ENCODE measurements at places on chromosomes 1 and 21.
A peak's percentile ranks its signal among the peaks of the same experiment; 100 is the strongest.

GRCh38 chr21:33661146-33661545, 18.8 kb downstream of the ITSN1 start:
- no peak for DNase-seq

DNA sequence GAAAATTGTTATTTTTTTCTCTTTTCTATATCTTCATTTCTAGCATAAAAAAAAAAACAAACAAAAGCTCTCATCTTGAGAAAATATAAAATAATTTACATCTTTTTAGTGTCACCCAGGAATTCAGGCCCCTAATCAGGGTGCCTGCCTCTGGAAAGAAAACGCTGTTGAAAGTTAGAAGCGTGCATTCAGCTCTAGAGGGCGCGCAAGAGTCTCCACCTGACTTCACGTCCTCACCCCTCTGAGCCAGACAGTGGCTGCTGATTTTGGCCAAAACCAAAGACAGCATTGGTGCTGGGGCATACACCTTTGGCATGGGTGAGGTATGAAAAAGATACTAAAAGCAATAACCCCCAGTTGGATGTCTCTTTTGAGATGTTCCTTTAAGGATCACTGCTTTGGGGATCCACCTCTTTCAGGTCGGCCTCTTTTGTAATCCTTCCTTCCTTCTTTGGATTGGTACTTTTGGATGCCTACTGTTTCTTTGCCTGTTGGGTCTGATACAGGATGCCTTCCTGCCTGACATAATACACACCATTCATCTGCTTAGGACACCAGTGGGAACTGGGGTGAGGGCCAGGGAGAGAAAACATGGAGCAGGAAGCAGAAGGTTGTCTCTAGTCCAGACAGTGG, 77.6 kb upstream of the CHRM3 start:
- no peak for DNase-seq

- DNase-seq, result no peak
Observed at GRCh38 chr1:29711582-29712283, 475.4 kb downstream of the PTPRU start.

- no peak for DNase-seq
Observed at GRCh38 chr1:63475761-63476160, 47.3 kb downstream of the ITGB3BP start.

GRCh38 chr1:8397511-8397910, 79.6 kb downstream of the SLC45A1 start:
- DNase-seq, result no peak

DNA sequence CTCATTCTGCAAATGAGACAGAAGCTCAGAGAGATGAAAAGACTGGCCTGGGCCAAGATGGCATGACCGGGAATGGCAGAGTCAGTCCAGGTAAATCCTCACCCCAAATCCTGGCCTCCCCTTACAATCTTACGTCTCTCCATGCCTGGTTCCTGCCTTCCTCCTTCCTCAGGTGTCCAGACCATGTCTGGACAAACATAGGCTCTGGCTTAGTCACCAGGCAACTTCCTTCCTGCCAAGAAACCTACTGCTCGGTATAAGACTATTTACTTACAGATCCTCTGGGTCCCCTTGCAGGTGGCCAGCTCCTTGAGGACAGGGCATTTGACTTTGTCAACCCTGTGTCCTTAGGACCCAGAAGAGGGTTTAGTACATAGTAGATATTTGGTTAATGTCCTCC, 69.4 kb upstream of the ROR1 start:
- no peak for DNase-seq

GRCh38 chr1:233865902-233866301, 38.6 kb upstream of the SLC35F3 start:
- no peak for DNase-seq

GRCh38 chr1:66752671-66753371, 562 bp downstream of the DYNLT5 start:
- no peak for DNase-seq

- no peak for DNase-seq
Observed at GRCh38 chr1:99877568-99877967, 27.4 kb downstream of the AGL start.

DNA sequence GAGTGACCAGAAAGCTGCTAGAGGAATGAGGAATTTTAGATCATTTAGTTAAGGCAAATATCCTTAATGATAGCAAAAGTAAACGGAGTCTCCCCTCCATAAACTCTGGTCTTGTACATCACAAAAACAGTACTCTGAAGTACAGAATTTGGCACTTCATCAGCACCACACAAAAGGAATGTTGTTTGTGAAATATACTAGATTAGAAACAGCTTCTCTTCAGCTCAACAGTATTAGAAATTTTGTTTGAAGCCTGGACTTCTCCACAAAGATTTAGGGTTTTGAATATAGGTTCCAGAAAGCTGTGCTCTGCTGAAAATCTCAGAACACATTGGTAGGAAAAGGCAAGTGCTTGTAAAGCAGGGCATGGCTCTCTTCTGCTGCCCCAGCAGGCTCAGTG, 135.1 kb upstream of the PTGFR start:
- no peak for DNase-seq

DNA sequence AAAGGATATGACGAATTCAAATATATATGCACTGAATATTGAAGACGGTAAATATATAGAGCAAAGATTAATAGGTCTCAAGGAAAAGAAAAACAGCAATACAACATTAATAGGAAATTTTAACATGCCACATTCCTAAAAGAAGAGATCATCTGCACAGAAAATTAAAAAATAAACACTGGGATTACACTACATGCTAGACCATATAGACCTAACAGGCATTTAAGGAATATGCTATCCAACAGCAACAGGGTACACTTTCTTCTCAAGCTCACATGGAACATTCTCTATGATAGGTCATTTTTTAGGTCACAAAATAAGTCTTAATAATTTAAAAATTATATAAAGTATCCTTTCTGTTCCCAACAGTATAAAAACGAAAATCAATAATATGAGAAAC, 1038.3 kb downstream of the KCNT2 start:
- no peak for DNase-seq

DNA sequence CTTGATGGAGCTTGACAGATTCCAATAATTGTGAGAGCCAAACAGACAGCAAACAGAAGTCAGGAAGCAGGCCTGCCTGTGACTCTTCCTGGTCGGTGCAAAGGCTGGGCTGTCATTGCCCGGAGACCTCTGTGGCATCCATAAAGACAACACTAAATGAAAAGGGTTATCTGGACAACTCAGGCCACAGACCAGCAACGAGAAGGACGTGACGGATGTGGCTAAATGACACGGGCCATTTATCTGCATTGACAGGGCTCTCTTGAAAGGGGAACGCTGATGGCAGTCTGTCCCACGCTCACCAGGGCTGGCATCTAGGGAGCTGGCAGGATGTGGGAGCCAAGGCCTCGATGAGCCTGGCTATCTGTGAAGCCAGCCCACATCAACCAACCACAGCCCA, 35.0 kb downstream of the HMGB4 start:
- DNase-seq, result no peak

DNA sequence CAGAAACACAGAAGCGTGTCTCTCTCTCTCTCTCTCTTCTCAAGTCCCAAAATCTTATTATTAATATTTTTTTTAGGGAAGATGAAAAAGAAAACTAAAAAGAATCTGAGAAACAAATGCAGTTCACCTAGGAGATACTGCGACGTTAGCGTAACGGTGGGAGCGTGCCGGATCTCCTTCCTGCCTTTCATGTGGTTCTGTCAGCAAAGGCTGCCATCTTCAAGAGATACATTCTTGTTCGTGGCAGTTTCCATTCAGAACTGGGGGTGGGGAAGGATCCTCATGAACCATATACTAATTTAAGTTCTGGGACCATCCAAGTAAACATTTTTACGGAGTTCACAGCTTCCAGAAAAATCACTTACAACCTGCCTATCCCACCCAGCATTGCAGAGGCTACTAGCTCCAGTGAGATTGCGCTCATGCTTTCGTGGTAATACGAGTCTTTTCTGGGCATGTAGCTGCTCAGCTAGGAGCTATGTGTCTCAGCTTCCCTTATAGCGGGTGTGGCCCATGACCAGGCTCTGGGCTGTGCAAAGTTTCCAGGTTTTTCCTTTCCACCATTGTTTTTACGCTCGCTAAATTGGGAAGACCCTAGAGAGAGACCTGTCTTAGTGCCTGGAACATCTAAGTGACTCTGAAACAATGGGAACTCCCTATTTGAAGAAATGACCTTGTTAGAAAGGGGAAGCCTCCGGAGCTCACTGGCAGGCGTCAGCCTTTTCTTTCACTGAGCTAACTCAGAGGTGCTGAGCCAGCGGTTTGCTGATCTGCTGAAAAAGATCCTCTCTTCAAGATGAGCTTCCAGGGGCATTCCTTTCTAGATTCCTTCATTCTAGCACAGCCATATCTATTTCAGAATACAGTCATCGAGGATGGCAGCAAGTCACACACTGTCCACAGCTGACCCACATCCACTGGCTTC, 17.3 kb downstream of the SLAMF1 start:
- peak; percentile 47 for DNase-seq

GRCh38 chr1:43061757-43062156, 103.1 kb upstream of the SLC2A1 start:
- no peak for DNase-seq

DNA sequence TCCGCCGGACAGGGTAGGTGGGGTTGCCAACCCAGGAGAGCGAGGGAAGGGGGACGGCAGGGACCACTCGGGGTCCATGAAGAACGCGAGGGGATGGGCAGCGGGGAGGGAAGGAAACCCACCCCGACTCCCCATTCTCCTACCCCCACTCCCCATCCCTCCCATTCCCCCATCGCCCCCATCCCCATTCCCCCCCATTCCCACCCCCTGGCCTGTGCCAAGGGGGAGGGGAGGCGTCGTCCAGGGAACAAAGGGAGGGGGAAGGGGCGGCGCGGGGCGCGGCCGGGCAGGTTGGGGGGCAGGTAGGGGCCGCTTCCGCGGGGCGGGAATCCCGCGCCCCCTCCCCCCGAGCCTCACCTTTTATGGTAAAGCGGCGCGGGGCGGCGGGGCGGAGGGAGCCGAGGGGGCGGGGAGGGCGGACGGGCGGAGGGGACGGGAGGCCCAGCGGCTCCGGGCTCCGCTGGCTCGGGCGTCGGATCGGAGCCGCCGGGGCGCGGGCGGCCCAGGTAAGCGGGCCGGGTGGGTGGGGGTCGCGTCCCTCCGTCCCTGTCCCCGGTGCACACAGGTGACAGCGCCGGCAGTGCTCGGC, at the start of gene FBLIM1:
TSS of gene FBLIM1 (plus strand) at position 453 of the 589 bp plus-strand sequence. CDS start 6,189 bp downstream, outside the sequence.
- no peak for DNase-seq

DNA sequence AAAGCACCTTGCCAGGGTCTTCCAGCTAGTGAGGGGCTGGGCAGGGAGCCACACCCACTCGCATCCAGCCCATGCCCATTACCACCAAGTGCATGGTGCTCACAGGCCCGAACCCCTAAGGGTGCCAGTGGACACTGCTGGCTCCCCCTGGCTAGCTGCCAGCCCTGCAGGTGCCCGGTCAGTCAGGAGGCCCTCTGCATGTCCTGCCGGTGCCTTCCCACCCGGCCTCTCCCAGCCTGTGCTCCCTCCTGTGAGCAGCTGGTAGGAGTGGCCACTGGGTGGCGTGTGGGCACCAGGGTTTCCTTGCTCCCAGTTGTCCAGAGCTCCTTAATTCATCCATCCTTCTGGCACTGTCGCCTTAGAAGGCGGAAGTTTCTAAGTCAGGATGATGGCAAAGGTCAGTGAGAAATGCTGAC, 33.4 kb downstream of the QSOX1 start:
- no peak for DNase-seq

DNA sequence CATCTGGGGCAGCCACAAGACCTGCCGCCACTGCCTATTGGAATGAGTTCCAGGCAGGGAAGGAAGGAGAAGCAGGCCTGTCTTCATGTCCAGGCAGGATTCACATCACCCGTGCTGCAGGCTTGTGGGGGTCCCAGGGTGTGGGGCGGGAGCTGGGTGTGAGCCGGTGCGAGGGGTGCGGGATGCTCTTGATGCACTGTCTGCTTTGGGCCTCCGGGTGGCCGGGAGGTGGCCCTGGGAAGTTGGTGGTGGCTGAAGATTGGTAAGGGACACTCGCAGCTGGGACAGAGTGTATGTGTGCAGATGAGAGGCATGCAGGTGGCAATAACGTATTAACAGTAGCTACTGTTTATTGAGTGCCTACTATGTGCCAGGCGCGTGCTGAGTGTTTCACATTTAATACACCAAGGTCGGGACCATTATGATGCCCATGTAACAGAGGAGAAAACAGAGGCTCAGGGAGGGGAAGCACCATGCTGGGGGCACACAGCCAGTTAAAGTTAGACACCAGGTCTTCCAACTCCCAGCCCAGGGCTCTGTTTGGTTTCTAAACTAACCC, 3.3 kb downstream of the CROCC start:
- no peak for DNase-seq

- no peak for DNase-seq
Observed at GRCh38 chr1:65564493-65564892, 144.0 kb downstream of the LEPR start.

DNA sequence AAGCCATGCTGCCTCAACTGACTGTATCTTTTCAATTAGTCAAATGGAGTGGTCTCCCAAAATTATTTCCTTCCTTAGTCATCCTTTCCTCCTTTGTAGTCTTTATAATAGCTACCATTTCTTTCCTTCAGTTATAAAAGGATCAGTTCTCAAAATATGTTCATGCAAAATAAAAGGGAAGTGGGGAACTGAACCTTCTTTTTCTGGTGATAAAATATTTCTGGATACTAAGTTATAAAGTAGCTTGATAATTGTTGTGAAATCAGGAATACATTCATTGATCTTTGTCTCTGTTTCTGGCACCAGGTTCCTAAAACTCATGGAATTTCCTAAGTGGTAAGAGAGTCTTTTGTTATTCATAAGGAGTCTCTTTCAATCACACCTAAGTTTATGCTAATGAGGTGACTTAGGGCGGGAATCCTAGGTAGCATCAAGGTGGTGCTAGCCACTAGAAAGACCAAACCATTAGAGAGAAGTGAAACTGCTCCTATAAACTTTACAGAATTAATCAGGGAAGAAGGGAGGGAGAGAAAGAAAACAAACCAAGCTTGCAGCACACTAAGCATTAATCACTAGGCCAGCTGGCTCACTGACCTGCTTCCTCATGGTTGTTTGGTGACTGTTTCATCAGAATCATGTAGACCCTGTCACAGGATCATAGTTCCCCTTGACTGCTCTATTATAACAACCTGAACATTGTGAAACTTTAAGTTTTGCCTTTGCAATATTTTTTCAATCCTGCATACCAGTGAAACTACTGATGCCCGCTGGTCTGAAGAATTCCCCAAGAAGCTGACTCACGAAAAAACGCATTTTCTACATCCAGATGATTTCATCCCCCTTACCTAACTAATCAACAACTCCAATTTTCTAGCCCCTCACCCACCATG, 161.6 kb upstream of the PTBP2 start:
- DNase-seq, result no peak

DNA sequence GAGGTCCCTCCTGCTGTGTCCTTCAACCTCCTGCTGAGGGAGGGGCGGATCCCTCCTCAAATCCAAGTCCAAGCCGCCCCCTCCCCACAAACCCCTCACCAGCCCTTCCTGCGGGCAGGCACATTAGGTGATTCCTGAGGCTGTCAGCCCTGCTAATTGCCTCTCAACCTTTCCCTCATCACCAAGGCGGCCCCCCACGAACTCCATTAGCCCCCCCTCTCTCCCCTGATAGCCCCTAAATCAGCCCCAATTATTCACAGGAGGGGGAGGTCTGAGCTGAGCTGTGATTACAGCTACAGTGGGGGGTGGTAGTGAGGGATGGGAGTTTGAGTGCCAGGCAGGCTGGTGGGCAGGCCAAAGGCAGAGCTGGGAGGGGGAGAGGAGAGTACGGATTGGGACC, 5.8 kb upstream of the PEAR1 start:
- DNase-seq, result no peak

All from stimulated activated CD8-positive, alpha-beta memory T cell treated with anti-CD3 and anti-CD28 coated beads, Interleukin-15, amount 100 ng/mL, for 1 hour (primary cell).